ENCODE measurements at places on chromosomes 16 and 17. TPM values are rescaled to one million over a fixed set of nuclear protein-coding genes. Genes with fewer than 3 reads are reported as not detected.

The HNF1B gene
- not detected for total RNA-seq

The TBC1D3C gene
- total RNA-seq: not detected

The NACA2 gene
- not detected for total RNA-seq

The RPGRIP1L gene
- 4.3 TPM for total RNA-seq

DNA sequence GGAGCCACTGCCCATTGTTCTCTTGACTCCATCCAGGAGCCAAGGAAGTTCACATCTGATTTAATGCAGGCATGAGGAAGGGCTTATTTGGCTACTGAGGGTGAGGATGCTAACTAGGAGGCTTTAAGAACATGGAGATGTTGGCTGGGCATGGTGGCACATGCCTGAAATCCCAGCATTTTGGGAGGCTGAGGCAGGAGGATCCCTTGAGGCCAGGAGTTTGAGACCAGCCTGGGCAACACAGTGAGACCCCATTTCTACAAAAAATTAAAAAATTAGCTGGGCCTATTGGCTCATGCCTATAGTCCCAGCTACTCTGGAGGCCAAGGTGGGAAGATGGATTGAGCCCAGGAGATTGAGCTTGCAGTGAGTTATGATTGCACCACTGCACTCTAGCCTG lies 116.5 kb downstream of the RAP1GAP2 start:
- DNase-seq: no peak

The PNMT gene
- total RNA-seq: not detected

DNA sequence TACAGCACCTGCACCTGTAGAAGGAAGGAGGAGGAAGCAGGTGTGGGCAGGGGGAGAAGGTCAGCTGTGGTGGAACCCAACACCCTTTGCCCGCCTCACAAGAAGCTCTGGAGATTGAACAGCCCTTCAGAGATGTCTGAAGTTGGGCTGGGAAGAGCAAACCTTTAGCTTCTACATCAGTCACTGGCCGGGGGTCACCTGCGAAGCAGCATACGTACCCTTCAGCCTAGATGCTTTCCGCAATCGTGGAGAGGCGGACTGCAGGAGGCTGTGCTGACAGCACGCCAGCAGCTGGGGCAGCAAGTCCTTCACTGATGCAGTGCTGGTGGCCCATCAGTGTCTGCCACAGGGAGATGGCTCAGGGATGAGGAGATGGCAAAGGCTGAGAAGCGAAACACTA lies 5.2 kb upstream of the HS3ST3B1 start:
- no peak for DNase-seq

The CACNG4 gene
- not detected for total RNA-seq

The PCTP gene
- 10.3 TPM for total RNA-seq

The TPSD1 gene
- total RNA-seq: not detected

GRCh38 chr17:44220213-44221083 lies 973 bp upstream of the UBTF start:
- DNase-seq: peak; percentile 66

- DNase-seq: no peak
Observed at GRCh38 chr16:79079656-79080420, 520.7 kb downstream of the MAF start.

GRCh38 chr17:10316801-10317542 lies 55.8 kb downstream of the MYH13 start:
- DNase-seq: peak; percentile 51

The TEX2 gene
- total RNA-seq: 9.2 TPM

DNA sequence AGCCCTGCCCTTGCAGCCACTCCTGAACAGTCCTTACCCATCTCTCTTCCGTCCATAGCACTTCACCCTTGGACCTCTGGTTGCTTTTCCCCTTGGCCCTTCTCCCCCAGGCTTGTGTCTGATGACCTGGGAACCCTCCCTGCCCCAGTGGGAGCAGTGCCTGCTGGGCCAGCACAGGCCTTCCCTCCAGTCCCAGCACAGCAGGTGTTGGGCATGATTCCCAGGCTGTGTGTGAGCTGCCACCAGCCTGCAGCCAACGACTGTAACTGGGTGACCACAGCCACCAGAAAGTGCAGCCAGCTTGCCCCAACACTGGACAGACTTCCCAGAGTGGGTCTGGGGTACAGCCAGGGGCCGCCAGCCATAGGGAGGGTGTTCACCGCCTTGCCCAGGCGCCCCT lies 30.0 kb downstream of the CRAMP1 start:
- no peak for DNase-seq

The SLC5A10 gene
- total RNA-seq: not detected

- no peak for DNase-seq
Observed at GRCh38 chr16:26952411-26952810, 114.3 kb upstream of the C16orf82 start.

The LITAFD gene
- not detected for total RNA-seq

The KRTAP3-2 gene
- not detected for total RNA-seq

DNA sequence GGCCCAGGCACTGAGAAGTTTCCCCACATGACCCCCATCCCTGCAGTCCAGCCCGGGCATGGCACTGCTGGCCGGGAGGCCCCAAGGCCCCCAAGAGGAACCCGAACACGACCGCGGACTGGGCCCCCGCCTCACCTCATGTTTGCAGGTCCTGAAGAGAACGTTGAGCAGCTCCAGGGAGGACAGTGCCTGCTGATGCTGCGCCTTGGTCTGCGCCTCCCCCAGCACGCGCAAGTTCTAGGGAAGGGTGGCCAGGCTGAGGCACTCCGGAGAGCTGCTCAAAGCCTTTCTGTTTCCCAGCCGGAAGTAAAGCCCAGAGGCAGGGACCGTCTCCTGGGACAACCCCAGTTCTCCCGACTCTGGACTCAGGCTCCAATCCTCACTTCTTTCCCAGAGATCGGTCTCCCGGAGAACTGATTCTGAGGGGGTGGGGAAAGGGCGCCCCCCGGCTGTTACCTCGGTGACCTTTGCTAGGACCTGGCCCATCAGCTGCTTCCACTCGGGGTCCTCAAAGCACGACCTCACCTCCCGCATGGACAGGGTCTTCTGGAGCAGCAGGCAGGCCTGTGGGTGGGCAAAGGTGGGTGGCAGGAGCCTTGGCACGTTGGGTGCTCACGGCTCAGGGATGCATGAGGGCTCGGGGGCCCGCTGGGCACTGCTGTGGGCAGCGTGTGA lies 13.7 kb downstream of the MYBBP1A start:
- DNase-seq: no peak

DNA sequence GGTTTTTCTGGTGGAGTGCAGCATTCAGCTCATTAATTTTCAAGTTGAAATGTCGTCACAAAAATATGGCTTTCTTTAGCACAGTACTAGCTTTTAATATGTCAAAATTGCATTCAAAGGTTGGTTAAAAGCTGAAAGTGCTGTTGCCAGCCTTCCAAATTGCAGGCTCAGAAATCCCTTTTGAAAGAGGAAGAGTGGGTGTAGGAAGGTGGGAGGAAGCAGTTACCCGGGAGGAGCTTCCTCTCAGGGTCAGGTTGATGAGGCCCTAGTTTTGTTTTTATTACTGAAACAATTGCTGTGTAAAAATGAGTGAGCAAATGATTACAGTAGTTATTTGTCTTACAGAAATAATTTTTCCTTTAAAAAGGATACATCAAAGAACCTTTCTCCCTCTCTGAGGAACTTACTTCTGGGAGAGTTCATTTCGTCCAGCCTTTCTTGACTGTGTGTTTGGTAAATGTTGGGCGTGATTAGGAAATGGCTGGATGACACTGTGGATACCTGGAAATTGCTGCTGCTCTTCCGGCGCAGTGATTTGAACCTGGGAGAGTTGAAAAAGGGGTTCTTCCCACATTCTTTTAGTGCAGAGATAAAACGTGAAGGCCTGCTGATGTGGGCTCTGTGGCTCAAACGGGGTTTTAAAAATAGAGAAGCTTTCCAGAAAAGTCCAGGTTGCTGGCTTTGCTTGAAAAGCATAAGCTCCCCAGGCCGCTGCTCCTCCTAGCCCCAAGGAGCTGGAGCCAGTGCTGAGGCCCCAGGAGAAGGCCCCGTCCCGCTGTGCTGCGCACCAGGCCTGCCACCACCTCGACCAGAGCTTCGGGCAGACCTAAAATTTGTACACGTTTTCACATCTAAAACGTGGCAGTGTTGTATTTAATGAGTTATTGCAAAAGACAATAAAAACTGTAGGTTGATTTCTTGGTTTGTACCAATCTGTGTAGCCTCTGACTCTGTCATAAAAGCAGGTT lies 41.7 kb downstream of the SEC14L1 start:
- peak; percentile 16 for DNase-seq

- DNase-seq: no peak
Observed at GRCh38 chr17:17320911-17321220, 17.7 kb downstream of the NT5M start.

The KRTAP4-2 gene
- total RNA-seq: not detected

The UBE2G1 gene
- 33.3 TPM for total RNA-seq

DNA sequence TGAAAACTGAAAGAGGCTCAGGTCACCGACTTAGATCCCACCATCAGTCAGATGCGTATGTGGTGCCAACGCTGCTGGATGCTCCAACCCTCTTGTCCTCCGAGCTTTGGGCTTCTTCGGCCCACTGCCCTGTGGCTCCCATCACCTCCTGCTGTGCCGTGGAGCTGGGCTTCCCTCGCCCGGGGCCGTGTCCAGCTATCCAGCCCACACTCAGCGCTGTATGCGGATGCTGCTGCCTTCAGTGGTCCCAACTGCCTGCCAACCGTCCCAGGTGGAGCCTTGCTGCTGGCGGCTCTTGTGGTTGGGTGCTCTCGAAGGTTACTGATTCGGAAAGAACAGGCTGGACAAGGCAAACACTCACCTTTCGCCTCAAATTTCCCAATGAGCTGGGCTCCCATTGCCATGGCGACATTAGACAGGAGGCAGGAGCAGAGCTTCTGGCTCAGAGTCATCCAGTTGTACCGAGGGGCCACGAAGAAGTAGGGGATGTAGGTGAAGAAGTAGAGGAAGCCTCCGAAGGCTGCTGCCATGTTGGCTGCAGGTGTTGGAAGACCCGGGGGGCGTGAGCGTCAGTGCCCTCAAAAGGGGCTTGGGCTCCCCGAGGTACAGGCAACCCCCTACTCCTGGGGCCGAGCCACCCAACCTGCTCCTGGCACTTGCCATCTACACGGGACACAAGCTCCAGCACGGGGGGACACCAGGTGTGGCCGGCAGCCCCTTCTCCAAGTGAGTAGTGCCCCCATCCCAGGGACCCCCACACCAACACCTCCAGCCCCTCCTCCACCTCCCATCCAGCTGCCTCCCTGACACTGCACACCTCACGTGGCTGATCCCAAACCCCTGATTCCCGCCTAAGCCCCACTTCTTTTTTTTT lies 32.2 kb downstream of the ABCA3 start:
- no peak for DNase-seq

The ALOXE3 gene
- total RNA-seq: not detected

The TOP2A gene
- total RNA-seq: 410 TPM

DNA sequence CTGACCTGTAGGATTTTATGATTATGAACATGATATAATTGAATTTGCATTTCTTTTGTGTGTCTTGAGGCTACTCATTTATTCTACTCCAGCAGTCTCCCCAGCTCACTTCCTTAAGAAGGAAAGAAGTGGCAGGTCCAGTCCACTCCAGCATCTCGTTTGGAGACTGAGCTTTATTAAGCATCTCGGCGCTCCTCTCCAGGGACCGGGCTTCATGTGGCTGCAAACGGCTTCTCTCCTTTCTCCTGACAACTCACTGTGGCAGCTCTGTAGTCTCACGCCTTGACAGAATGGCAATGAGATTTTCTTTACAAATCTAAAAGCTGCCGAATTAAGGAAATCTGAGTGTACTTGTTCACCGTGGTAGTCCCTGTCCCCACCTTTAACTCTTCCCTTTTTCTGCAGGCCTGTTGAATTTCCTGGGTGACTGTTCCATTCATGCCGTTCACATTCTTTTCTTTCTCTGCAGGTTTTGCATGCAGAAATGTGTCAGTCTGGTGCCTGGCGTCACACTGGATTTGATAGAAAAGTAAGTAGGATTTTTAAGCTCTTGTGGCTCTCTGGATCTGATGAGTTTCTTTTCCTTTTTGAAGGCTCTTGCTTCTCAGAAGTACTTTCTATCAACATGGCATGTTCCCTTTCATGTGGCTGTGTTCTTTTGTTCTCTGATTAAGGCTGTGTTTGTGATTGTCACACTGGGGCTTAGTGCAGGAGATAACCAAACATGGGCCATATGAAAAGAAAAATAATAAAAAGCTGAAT lies 200.5 kb upstream of the CHMP6 start:
- peak; percentile 47 for DNase-seq

The PLEKHH3 gene
- 0.62 TPM for total RNA-seq

The CRISPLD2 gene
- not detected for total RNA-seq

The DRC3 gene
- total RNA-seq: 0.64 TPM

GRCh38 chr16:48999508-48999907 lies 282.1 kb downstream of the CBLN1 start:
- DNase-seq: no peak

The SLC16A6 gene
- total RNA-seq: 1.1 TPM

The RCVRN gene
- total RNA-seq: not detected

DNA sequence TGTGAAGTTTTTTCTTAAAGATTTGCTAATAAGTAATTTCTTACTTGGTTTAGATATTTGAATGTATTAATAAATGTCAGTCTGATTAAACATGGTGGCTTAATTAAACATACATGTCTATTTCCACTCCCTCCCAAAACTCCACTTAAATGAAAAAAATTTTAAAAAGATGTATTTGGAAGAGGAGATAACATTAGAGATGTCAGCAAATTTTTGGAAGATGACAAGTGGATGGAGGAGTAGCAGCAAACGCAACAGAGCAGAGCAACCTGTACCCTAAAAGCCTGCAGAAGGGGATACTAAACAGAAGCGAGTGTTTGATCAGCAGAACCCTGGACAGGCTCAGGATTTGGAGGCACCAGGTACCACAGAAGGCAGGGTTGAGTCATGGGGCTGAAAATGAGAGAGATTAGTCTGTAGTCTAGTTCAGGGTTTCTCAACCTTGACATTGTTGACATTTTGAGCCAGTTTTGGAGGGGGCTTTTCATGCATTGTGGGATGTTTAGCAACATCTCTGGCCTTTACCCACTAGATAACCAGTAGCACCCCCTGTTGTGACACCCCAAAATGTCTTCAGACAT lies 17.8 kb downstream of the LUC7L3 start:
- DNase-seq: peak; percentile 34

The CCL22 gene
- 0.72 TPM for total RNA-seq

The CD300E gene
- not detected for total RNA-seq

The DPEP1 gene
- total RNA-seq: not detected

The NAGS gene
- 0.17 TPM for total RNA-seq

DNA sequence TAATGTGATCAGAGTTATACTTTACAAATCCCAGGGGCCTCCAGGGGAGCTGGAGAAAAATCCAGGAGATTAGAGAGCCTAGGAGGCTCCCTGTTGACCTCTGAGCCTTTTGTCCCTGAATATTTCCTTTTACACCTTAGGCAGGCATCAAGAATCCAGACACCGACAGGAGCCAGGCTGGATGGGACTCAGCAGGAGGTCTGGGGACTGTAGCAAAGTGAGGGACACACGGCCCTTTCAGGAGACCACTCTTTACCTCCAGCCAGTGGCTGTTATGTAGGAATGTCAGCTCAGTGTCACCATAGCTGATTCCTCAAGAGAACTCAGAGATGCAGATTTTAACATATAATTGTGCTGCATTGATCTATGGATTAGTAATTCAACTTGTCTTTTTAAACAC lies 198.4 kb downstream of the SHISA9 start:
- no peak for DNase-seq

GRCh38 chr17:41413353-41413957 lies 10.9 kb downstream of the KRT37 start:
- no peak for DNase-seq

The IRX3 gene
- not detected for total RNA-seq
